ENCODE measurements at places on chromosomes 11 and 22. TPM values are rescaled to one million over a fixed set of nuclear protein-coding genes. Genes with fewer than 3 reads are reported as not detected.

GRCh38 chr22:19879992-19880785 is 25.5 kb upstream of the GNB1L start:
- peak; percentile 60 for DNase-seq

OMP gene
- 2.8 TPM for total RNA-seq

PHRF1 gene
- total RNA-seq = 33.5 TPM

- no peak for DNase-seq
These were observed 11.6 kb downstream of the SLC3A2 start for GRCh38 chr11:62892077-62892922.

DNA sequence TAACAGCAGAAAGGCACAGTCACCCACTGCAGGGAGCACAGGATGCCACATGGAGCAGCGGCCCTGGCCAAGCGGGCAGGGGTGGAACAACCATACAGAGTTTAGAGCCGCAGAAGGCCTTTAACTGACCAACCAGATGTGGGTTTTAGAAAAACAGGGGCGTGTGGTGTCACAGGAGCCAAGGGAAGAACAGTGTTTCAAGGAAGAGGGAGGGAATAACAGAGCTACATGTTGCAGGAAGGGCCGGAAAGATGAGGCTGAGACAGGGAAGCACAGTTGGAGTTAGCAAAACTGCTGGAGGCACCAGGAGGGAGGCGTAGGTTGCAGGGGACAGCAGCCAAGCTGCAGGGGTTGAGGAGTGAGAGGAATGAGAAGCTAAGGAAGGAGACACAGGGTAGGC is 7.8 kb upstream of the NAA40 start:
- DNase-seq = no peak

RASL10A gene
- total RNA-seq = 2.2 TPM

GRCh38 chr11:125335106-125335505 is 161.0 kb downstream of the FEZ1 start:
- peak; percentile 51 for DNase-seq

DNA sequence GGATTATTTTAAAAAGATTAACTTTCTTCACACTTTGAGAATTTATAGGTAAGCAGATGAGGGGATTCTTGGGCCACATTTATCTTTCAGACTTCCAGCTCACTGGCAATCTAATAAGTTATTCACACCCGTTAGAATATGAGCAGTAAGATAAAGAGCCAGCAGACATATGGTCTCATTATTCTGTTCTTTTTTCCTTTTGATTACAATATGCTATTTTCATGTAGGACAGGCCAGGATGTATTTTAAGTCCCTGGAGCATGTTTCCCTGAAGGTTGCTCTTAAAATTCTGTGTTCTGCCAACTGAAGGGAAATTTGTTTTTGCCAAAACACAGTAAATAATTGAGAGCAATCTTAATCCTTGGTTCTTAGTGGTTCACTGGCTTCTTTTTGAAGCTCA is 22.2 kb downstream of the PDHX start:
- DNase-seq = no peak

- no peak for DNase-seq
These were observed 22.6 kb upstream of the OLFML1 start for GRCh38 chr11:7462706-7463105.

DNA sequence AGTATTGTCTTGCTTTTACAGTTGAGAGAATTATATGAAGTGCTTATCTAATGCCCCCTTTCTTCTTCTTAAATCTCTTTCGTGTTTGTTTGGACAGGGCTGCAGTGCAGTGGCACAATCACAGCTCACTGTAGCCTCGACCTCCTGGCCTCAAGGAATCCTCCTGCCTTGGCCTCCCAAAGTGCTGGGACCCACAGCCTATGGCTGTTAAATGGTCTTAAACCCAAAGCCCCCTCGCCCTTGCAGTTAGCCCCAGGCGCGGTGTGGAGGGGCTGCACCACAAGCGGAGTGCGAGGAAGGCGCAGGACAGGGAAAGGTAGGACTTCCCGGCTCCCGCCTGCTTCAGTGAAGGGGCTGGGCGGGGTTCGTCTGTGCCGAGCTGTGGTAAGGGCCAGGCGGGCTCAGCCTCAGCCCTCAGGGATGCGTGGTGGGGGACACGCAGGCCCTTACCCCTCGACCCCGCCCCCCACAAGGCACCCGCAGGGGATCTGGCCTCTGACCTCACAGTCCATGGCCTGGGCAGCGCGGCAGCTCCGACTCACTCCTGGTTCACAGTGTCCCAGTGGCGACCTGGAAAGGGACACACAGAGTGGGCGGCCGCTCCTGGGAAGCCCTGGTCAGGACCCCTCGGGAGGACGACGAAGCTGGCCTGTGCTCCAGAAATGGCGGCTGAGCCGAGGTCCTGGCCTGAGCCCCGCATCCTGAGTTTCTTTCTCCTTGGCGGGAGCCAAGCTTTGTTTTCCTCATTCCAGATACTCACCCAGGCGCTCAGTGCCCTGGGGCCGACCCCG is 24.5 kb downstream of the BID start:
- DNase-seq = no peak

- no peak for DNase-seq
These were observed 3.3 kb downstream of the FGF19 start for GRCh38 chr11:69700278-69701140.

ANO1 gene
- 3.4 TPM for total RNA-seq

DNA sequence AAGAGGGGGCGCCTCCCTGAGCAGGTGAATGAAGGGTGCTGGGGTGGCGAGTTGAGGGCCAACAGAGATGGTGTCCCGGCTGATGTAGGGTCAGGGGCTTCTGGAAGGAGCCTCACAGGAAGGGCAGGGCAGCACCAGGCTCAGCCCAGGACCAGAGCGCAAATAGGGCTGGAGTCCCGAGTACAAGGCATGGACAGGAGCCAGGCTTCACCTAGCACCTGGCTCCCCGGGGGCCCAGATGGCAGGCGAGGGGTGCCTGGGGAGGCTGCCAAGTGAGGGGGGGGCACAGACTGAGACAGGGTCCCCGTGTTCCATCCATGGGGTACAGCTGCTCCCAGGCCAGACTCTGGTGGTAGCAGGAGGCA is 105.8 kb downstream of the KCNQ1 start:
- peak; percentile 43 for DNase-seq

OR8G1 gene
- total RNA-seq = not detected

All from sciatic nerve (tissue), 2 donors.